Panc1 (cell line): ENCODE measurements at places on chromosomes 16 and 17. TPM values are rescaled to one million over a fixed set of nuclear protein-coding genes. Genes with fewer than 3 reads are reported as not detected.

DLG4 gene
- total RNA-seq = 32.4 TPM

TP53TG3C gene
- not detected for total RNA-seq

HEATR9 gene
- not detected for total RNA-seq

KRTAP9-8 gene
- total RNA-seq = not detected

PRR35 gene
- 2.2 TPM for total RNA-seq

GPR142 gene
- total RNA-seq = not detected

KCNH6 gene
- not detected for total RNA-seq

TSEN54 gene
- total RNA-seq = 78.7 TPM

FAM234A gene
- total RNA-seq = 121 TPM

CIAPIN1 gene
- 64.0 TPM for total RNA-seq

OSGIN1 gene
- 4.9 TPM for total RNA-seq

HSD17B2 gene
- 0.41 TPM for total RNA-seq

CHD9NB gene
- total RNA-seq = 0.64 TPM
